Activated CD8-positive, alpha-beta T cell treated with anti-CD3 and anti-CD28 coated beads, Interleukin-2, amount 10 ng/mL, durations not matched to agents 7 days and 5 days (primary cell): ENCODE measurements at places on chromosomes 11 and 22. TPM values are rescaled to one million over a fixed set of nuclear protein-coding genes. Genes with fewer than 3 reads are reported as not detected.

LARGE2 gene
- 0.44 TPM for total RNA-seq

FOLR1 gene
- not detected for total RNA-seq

PARVB gene
- 41.0 TPM for total RNA-seq

GLYATL1B gene
- total RNA-seq = not detected

DSCAML1 gene
- 0.37 TPM for total RNA-seq

TRAF6 gene
- total RNA-seq = 8.8 TPM

DNA sequence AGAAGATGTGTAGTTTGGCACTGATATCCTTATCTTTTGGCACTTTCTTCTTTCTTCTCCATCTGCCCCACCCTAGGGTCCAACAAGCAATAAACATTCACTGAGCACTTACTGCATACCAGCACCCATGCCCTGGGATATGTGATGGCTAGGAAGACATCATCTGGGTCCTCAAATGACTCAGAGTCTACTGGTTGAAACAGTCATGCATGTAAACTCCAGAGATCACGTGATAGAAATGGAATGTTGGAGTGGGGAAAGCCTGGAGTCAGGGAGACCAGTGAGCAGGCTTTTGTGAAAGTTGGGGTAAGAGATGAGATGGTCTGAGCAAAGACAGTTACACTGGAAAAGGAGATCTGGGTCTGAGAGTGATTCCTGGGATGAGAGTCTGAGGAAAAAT lies 724.9 kb upstream of the TENM4 start:
- H3K4me3 ChIP-seq = no peak overlapping the region
- H3K27me3 ChIP-seq = no peaks in the 10 kb centered on the region
- H3K36me3 ChIP-seq = no peaks in the 10 kb centered on the region

DNA sequence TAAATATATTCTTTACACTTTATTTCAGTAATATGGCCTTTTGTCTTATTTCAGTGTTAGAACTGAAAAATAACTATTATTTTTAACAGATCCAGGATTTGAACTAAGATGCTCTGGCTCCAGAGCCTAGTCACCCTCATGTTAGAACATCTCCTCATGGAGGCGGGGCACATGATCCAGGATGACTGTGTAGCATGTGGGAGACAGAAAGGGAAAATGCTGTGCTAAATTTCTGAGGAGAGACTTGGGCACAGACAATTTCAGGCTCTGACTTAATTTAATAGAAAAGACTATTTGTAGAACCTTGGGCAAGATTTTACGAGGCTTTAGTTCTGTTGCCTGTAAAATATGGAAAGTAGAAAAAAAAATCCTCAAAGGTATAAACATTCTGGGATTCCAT lies 24.1 kb downstream of the CTSC start:
- no peaks in the 10 kb centered on the region for H3K27me3 ChIP-seq
- peaks cover 83% of the 10 kb centered on the region for H3K36me3 ChIP-seq
- peaks cover 28% of the 10 kb centered on the region for H3K4me1 ChIP-seq
- DNase-seq = no peak
- H3K4me3 ChIP-seq = no peak overlapping the region
- H3K27ac ChIP-seq = no peak overlapping the region

GRCh38 chr11:774873-775592 lies 2.3 kb downstream of the GATD1 start:
- no peaks in the 10 kb centered on the region for H3K27me3 ChIP-seq
- no peak for DNase-seq
- H3K4me3 ChIP-seq = peak overlapping the region; percentile 81

DNA sequence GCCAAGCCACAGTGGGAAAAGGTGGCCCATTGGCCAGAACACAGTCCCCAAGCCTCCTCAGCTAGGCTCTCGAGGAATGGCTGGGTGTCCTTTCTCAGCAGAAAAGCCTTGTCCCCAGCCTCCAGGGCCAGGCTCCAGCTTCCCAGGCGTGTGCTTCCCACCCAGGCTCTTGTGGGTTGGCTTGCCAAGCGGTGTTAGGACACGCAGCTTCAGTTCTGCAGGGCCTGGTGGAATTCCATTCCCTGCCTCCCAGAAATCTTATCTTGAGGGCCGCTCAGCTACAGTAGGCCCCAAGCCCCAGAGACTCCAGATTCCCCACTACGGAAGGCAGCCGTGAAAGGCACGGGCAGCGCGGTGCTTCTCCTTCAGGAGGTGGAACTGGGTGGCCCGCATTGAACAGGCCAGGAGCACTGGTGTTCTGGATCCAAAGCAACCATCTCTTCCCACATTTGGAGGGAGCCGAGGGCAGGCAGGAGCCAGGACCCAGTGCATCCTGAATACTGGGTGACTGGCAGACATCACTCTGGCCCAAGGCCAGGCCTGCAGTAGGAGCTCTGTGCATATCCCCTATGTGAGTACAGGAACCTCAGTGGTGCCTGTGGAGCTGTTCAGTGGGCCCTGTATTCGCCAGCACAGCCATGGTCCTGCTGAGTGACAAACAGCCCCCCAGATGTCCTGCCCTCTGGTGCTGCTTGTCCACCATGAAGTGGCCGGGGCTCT lies 16.7 kb upstream of the KCNQ1OT1 start:
- no peak overlapping the region for H3K4me3 ChIP-seq
- no peak overlapping the region for H3K27ac ChIP-seq
- no peak for DNase-seq
- no peaks in the 10 kb centered on the region for H3K4me1 ChIP-seq
- H3K36me3 ChIP-seq = no peaks in the 10 kb centered on the region

DNA sequence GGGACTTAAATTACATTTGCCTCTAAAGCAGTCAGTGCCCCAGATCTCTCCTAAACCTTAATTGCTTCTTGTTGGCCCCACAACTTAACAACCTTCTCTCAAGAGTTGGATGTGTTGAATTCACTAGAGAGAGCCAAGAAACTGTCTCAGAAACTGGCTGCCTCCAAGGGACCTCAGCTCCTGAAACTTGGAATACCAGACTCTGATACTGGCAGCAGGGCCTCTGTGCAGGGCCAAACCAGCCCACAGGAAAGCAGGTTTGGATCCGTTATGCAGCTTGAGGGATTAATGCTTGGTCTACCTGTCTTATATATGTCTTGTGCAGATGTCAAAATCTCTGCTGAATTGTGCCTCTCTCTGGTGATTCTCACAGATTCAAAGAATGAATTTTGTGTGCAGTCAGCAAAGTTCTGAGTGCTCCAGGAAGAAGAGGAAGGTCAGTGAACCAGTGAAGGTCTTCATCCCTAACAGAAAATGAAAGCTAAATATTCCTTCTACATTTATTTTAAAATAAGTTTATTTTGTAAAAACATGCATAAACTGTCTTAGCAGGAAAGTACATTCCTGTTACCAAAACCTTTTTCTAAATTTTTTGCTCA lies 70.8 kb downstream of the LIF start:
- H3K4me3 ChIP-seq = no peak overlapping the region
- peaks cover 14% of the 10 kb centered on the region for H3K36me3 ChIP-seq
- no peak for DNase-seq
- H3K4me1 ChIP-seq = peaks cover 70% of the 10 kb centered on the region
- H3K27me3 ChIP-seq = no peaks in the 10 kb centered on the region

DNA sequence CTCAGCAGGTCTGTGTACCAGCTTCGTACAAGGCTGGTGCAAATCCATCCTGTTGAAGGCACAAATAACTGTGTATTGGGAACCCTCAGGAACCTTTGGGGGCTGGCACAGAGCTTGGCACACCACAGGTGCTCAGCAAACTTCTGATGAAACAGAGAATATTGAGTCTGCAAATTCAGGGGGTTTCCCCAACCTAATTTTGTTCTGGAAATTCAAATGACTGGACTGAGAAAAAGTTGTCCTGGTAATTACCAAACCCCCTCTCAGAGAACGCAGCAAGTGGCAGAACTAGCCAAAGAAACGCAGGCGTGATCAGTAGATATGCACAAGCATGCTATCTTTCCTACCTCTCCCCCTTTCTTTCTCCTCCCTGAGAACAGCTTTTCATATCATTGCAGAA lies 47.6 kb downstream of the LIF start:
- peaks cover 23% of the 10 kb centered on the region for H3K36me3 ChIP-seq
- no peak for DNase-seq
- H3K4me3 ChIP-seq = no peak overlapping the region
- no peaks in the 10 kb centered on the region for H3K27me3 ChIP-seq

DNA sequence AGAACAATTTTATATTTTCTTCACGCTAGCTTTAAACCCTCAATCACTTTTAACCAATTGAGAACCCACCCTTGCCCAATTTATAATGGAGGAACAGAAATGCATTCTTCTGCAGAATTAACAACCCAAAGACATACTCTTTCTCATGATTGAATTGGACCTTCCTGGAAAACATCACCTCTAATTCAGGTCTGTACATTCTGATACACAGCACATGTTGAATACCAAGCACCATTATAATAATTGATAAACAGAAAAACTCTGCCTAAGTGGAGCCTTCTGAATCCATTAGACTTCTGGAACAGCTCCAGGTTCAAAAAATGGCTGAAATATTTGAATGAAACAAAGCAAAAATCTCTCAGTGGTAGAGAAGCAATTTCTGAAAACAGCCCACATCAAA lies 105.4 kb downstream of the FAM76B start:
- no peak overlapping the region for H3K4me3 ChIP-seq
- H3K4me1 ChIP-seq = peaks cover 56% of the 10 kb centered on the region
- no peaks in the 10 kb centered on the region for H3K27me3 ChIP-seq
- H3K27ac ChIP-seq = peak overlapping the region; percentile 27
- H3K36me3 ChIP-seq = peaks cover 26% of the 10 kb centered on the region
- DNase-seq = no peak

GRCh38 chr11:115930886-115931547 lies 426.8 kb upstream of the CADM1 start:
- no peaks in the 10 kb centered on the region for H3K36me3 ChIP-seq
- no peaks in the 10 kb centered on the region for H3K27me3 ChIP-seq
- H3K4me1 ChIP-seq = no peaks in the 10 kb centered on the region
- H3K27ac ChIP-seq = no peak overlapping the region

DNA sequence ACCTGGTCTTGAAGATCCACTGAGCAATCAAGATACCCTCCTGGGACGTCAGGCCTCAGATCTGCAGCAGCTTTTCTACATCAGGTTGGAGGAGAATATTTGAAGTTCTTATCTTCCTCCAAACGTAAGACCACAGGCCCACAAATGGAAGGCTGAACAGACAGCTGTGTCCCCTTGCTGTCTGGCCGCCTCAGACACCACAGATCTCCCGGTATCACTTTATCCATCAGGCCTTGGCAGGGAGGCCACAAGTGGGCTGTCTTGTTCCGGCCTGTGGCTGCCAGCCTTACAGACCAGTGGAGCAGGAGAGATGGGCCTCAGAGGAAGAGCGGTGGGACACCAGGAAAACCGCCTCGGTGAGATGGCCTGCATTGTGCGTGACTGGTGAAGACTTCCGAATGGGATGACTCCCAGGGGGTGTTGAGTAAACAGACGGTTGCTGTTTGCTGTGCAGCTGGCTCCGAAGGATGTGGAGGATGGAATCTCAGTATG lies 15.9 kb downstream of the UBASH3B start:
- H3K4me3 ChIP-seq = no peak overlapping the region
- H3K36me3 ChIP-seq = peaks cover 56% of the 10 kb centered on the region
- H3K27me3 ChIP-seq = no peaks in the 10 kb centered on the region
- H3K27ac ChIP-seq = peak overlapping the region; percentile 7
- DNase-seq = no peak
- H3K4me1 ChIP-seq = peaks cover 84% of the 10 kb centered on the region

DNA sequence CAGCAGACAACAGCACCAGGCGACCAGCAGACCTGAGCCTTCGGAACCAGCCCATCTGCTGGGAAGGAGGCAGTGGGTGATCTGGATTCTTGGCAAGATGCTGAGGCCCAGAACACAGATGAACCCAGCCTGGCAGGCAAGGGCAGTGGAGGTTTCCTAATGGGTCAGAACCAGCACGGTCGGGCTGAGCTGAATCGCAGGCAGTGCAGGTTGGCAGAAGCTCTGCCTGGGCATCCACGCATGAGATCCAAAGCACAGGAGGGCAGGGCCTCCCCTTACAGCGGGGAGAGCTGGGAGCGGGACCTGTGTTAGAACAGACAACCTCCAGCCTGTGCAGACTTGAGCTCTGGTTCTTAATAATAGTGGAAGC lies 47.5 kb downstream of the DSCAML1 start:
- no peak overlapping the region for H3K4me3 ChIP-seq
- no peak overlapping the region for H3K27ac ChIP-seq
- DNase-seq = no peak

DNA sequence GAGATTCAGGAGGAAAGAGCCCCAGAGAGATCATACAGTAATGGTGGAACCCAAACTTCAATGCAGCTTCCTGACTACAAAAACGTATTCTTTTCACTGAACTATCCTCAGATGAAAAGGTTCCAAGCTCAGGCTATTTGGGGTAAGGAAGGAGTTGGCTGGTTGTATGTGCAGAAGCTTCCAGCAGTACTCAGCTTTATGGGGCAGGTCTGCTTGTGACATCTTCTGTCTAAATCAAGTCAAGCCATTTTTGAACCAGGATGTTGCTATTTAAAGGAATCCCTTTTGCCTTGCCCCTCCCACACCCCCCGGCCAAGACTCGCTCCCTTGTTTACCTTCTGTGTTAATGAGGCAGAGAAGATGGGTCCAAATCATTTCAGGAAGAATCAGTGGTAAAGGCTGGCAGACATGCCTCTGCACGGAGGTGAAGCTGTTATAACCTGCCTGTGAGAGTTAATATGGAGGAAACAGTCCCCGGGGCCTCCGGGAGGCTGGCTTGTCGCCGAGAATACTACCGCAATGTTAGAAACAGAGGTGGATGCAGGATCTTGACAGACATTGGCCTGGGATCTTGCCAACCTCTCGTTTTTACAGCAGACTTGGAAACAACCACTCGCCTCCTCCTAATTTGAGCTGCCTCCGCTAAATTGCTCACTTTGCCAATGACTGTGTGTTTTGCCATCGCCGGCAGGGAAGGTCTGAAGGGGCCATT lies 45.4 kb downstream of the TIMP3 start:
- no peak for DNase-seq
- no peak overlapping the region for H3K27ac ChIP-seq
- no peak overlapping the region for H3K4me3 ChIP-seq
- H3K4me1 ChIP-seq = peaks cover 4% of the 10 kb centered on the region
